CD8-positive, alpha-beta memory T cell (primary cell): ENCODE measurements at places on chromosomes 4 and X.

DNA sequence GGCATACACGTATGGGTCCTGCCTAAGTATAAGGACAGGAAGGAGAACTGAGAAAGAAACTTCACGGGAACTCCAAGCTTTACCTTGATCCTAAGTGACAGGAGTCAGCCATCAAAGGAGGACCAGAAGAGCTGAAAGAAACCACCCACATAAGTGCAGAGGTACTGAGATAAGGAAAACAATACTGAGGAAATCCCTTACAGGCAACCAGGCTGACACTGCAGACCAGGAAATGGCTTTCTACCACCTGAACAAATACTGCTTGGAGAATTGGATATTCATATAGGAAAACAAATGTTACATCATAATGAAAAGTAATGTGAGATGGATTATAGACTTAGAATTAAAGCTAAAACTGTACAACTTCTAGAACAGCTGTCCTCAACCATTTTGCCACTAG, 127.0 kb downstream of the IL15 start:
- no peak overlapping the region for H3K4me3 ChIP-seq
- H3K36me3 ChIP-seq: no peaks in the 10 kb centered on the region
- no peak overlapping the region for H3K27ac ChIP-seq
- H3K27me3 ChIP-seq: no peaks in the 10 kb centered on the region

DNA sequence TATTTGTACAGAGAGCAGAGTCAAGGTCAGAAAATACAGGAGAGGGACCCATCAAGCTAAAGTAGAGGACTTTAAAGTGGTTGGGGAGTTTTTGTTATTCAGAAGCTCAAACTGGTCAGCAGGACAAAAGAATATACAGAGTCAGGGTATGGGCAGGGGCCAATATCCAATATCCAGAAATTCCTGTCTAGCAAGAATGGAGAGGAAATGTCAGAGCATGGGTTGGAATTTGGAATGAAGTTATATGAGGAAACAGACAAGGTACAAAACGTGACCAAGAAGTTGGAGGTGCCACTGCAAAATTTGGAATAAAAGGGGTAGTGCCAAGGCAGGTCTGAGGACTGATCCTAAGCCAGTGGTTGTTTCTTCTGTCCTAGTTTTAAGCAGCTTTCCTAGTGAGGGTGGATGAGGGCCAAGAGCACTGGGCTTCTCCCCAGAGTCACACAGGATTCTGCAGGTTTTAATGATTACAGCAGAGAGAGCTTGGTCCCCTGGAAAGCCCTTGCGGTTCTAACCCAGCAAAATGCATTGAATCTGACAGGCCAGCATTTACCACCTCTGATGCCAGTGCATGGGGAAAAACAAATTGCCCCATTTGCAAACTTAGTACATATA, 304.7 kb upstream of the FTHL17 start:
- H3K4me1 ChIP-seq: no peaks in the 10 kb centered on the region
- H3K27me3 ChIP-seq: no peaks in the 10 kb centered on the region
- DNase-seq: no peak
- no peak overlapping the region for H3K27ac ChIP-seq
- H3K36me3 ChIP-seq: no peaks in the 10 kb centered on the region
- H3K4me3 ChIP-seq: no peak overlapping the region

GRCh38 chrX:54208531-54208930, 25.5 kb upstream of the FAM120C start:
- DNase-seq: no peak
- no peak overlapping the region for H3K4me3 ChIP-seq
- H3K27me3 ChIP-seq: no peaks in the 10 kb centered on the region
- H3K4me1 ChIP-seq: no peaks in the 10 kb centered on the region

- H3K4me1 ChIP-seq: no peaks in the 10 kb centered on the region
- H3K27ac ChIP-seq: no peak overlapping the region
- no peaks in the 10 kb centered on the region for H3K36me3 ChIP-seq
- no peak for DNase-seq
- no peaks in the 10 kb centered on the region for H3K27me3 ChIP-seq
Measured at GRCh38 chr4:20386001-20386740, 134.5 kb downstream of the SLIT2 start.

- DNase-seq: no peak
- H3K27me3 ChIP-seq: no peaks in the 10 kb centered on the region
- H3K4me3 ChIP-seq: no peak overlapping the region
- H3K27ac ChIP-seq: no peak overlapping the region
- H3K4me1 ChIP-seq: no peaks in the 10 kb centered on the region
- no peaks in the 10 kb centered on the region for H3K36me3 ChIP-seq
Measured at GRCh38 chrX:9997041-9997440, 29.9 kb downstream of the CLDN34 start.

- H3K4me3 ChIP-seq: no peak overlapping the region
- no peaks in the 10 kb centered on the region for H3K36me3 ChIP-seq
- H3K4me1 ChIP-seq: peaks cover 4% of the 10 kb centered on the region
- no peak overlapping the region for H3K27ac ChIP-seq
Measured at GRCh38 chr4:75745721-75746199, 21.4 kb downstream of the USO1 start.

- no peak for DNase-seq
- no peaks in the 10 kb centered on the region for H3K4me1 ChIP-seq
- no peaks in the 10 kb centered on the region for H3K27me3 ChIP-seq
- H3K27ac ChIP-seq: no peak overlapping the region
- no peak overlapping the region for H3K4me3 ChIP-seq
Measured at GRCh38 chrX:118074196-118074595, 42.4 kb downstream of the KLHL13 start.

GRCh38 chr4:133584714-133585113, 435.6 kb downstream of the PCDH10 start:
- H3K36me3 ChIP-seq: no peaks in the 10 kb centered on the region
- H3K4me3 ChIP-seq: no peak overlapping the region
- H3K4me1 ChIP-seq: no peaks in the 10 kb centered on the region
- no peak for DNase-seq
- no peak overlapping the region for H3K27ac ChIP-seq

GRCh38 chr4:113476800-113477199, 284.7 kb downstream of the CAMK2D start:
- no peak overlapping the region for H3K4me3 ChIP-seq
- no peaks in the 10 kb centered on the region for H3K4me1 ChIP-seq
- H3K27me3 ChIP-seq: no peaks in the 10 kb centered on the region

DNA sequence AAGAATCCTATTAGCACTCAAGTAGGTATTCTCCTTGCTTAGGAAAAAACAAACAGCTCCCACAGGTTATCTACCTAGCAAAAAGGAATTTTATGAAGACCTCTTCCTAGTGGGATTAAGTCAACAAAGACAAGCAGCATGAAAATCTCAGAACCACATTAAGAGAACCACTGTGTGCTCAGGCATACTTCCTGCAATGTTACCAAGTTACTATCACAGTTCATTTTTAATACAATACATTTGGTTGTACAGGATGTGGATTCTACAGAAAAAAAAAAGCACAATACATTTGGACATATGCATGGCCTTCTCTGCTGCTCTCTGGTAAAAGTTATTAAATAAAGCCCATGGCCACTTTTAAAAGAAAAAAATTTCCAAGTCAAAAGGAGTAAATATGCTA, 193.7 kb downstream of the PPP3CA start:
- H3K4me3 ChIP-seq: no peak overlapping the region
- no peaks in the 10 kb centered on the region for H3K27me3 ChIP-seq
- H3K4me1 ChIP-seq: peaks cover 4% of the 10 kb centered on the region
- no peaks in the 10 kb centered on the region for H3K36me3 ChIP-seq
- no peak for DNase-seq
- no peak overlapping the region for H3K27ac ChIP-seq

GRCh38 chr4:184328022-184328736, 110.5 kb upstream of the ENPP6 start:
- H3K27ac ChIP-seq: no peak overlapping the region
- H3K27me3 ChIP-seq: no peaks in the 10 kb centered on the region
- H3K36me3 ChIP-seq: no peaks in the 10 kb centered on the region
- DNase-seq: no peak
- H3K4me1 ChIP-seq: no peaks in the 10 kb centered on the region

- H3K36me3 ChIP-seq: no peaks in the 10 kb centered on the region
- H3K4me1 ChIP-seq: no peaks in the 10 kb centered on the region
- H3K27me3 ChIP-seq: no peaks in the 10 kb centered on the region
- DNase-seq: no peak
- H3K4me3 ChIP-seq: no peak overlapping the region
Measured at GRCh38 chr4:151912632-151913031, 151.8 kb upstream of the GATB start.

DNA sequence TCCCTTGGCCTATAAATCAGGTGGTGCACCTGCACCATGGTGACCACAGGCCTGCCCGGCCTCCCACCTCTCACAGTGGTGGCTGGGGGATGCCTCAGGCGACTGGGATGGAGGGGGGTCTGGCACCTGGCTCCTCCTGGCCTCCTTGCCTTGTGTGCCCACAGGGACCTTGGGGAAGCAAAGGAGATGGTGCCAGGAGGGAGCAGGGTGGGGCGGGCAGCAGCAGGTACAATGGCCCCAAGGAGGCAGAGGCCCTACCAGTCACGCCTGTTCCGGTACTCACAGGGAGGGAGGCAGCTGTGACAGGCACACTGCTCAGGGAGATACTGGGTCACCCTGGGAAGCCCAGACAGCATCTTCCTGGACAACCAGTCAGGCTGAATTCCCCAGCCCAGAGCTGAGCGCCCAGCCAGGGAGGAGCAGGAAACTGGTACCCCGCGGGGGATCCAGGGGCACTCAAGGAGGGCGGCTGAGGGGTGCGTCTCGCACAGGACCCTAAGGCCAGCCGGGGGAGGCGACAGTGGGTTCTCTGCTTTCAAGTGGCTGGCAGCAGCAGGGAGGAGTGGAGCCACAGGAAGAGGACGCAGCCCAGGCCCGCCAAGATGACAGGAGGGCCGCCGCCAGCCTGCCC, 1.2 kb upstream of the TREX2 start:
- no peaks in the 10 kb centered on the region for H3K27me3 ChIP-seq
- no peaks in the 10 kb centered on the region for H3K4me1 ChIP-seq
- H3K27ac ChIP-seq: no peak overlapping the region

DNA sequence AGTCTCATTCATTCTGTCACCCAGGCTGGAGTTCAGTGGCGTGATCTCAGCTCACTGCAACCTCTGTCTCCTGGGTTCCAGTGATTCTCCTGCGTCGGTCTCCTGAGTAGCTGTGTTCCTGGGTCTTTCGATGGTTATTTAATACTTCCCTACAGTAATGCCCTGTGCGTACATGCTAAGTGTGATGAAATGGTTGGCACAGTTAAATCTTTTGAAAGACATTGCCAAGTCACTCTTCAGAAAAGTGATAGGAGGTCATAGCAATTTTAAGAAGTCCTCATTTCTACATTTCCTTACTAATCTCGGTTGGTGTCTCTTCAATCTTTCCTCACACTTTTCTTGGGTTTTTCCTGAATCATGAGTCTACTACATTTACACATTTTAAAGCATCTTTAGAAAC, 14.4 kb downstream of the HTT-AS start:
- no peak for DNase-seq
- no peak overlapping the region for H3K4me3 ChIP-seq
- H3K27me3 ChIP-seq: no peaks in the 10 kb centered on the region

DNA sequence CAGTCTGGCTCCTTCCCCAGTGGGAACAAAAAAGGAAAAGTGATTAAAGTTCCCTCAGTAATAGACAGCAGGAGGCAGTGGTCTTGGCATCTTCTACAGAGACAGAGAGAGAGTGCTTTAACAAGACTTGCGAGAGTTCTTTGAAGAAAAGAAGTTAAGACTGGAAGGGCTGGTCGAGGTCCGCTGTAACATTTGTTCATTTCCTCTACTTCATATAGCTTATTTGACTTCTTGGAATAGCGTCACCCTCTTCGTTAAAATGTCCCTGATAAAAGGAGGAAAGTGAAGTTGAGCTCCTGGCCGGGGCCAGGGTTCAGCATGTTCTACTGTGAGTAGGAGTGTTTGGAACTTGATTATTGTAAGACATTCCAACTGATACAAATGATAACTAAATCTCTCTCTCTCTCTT, 179.8 kb downstream of the SLIT2 start:
- H3K4me1 ChIP-seq: no peaks in the 10 kb centered on the region
- no peak overlapping the region for H3K27ac ChIP-seq
- no peak for DNase-seq
- H3K27me3 ChIP-seq: no peaks in the 10 kb centered on the region

DNA sequence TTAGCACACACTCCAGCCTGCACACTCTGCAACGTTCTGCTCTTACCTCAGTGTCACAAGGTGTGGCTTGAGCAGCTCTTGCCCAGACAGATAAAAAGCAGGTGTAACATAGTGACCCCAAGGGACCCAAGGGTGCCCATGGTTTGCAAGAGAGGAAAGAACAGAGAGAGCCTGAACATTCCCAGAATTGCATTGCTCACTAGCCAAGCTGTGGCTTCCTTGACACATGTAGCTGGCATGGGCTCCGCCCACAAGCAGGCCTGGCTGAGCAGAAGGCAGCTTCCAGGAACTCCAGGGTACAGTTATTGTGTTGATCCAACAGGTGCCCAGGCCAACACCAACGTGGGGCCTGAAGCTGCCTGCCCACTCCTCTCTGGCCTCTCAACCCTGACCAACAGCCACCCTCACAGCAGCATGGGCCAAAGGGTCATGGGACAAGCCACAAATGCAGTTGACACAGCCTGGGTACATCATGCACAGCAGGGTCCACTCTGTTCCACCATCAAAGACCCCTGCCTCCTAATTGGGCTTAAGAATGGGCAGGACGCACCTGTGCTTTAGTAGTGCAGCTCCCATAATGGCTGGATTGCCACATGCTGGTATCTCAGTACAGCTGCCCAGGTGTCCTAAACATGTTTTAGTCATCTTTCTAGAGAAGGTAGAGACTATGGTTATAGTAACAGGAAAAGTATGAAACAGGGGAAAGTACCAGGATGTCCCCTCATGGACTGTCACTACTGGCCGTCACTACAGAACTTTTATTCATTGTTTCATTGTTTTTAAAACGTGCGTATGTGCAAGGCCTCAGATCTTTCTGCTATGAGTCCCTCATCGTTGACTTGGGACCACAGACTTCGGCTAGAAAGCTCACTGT, 73.7 kb upstream of the ACSL1 start:
- no peak overlapping the region for H3K4me3 ChIP-seq
- H3K36me3 ChIP-seq: no peaks in the 10 kb centered on the region
- no peak for DNase-seq
- H3K27me3 ChIP-seq: no peaks in the 10 kb centered on the region
- H3K4me1 ChIP-seq: no peaks in the 10 kb centered on the region

DNA sequence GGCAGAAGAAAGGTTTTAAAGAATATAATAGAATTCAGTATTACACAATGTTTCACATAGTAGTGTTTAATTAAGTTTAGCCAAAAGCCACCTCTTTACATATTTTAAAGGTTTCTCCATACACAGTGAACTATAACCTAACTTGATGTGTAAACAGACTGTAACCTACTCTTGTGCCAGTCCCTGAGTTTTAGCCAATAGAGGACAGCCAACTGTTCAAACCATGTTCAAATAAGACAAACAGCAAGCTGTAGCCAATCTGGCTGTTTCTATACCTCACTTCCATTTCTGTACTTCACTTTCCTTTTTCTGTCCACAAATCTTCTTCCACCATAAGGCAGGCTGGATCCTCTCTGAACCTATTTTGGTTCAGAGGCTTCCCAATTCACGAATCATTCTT, 65.2 kb downstream of the TEX13C start:
- no peaks in the 10 kb centered on the region for H3K36me3 ChIP-seq
- no peak overlapping the region for H3K27ac ChIP-seq
- H3K4me1 ChIP-seq: no peaks in the 10 kb centered on the region
- H3K27me3 ChIP-seq: no peaks in the 10 kb centered on the region
- no peak overlapping the region for H3K4me3 ChIP-seq

- no peak overlapping the region for H3K27ac ChIP-seq
- H3K27me3 ChIP-seq: no peaks in the 10 kb centered on the region
- DNase-seq: no peak
- no peak overlapping the region for H3K4me3 ChIP-seq
- no peaks in the 10 kb centered on the region for H3K4me1 ChIP-seq
Measured at GRCh38 chrX:150028692-150029091, 90.4 kb upstream of the EOLA2 start.
